ENCODE measurements at places on chromosomes 4 and X.

DNA sequence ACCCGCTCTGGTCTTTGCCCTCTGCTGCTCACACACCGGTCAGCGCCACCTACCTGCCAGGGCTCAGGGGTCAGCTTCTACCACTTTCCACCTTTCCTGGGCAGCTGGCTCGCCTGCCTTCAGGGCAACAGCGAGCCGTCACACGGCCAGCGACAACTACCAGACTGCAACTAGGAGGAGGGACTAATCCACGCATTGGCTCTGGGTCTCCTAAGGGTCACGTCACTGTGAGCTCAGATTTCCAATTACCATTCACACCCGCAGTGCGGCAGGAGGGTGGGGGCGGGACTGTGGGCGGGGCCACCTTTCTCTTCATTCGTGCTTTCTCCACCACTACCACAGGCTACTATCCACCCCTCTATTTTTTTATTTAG lies at the start of gene BEX5:
TSS of gene BEX5 (minus strand) at position 172 of the 374 bp plus-strand sequence. CDS start 1,712 bp downstream, outside the sequence.
- DNase-seq: peak; percentile 39

GRCh38 chrX:128250621-128251020 lies 198.4 kb upstream of the ACTRT1 start:
- no peak for DNase-seq

GRCh38 chrX:40170830-40171512 lies 73.2 kb upstream of the BCOR start:
- DNase-seq: no peak

DNA sequence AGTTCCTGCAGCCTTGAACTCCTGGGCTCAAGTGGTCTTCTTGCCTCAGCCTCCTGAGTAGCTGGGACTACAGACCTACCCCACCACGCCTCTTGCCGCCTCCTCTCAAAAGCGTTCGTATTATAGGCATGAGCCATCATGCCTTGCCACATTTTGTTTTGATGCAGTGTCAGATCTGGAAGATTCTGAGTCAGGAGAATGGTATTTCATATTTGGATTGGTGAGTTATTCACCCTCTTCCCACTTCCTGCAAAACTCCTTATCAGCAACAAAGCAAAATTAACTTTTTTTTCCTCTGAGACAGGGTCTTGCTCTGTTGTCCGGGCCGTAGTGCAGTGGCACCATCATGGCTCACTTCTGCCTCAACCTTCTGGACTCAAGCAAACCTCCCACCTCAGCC lies 29.6 kb downstream of the REST start:
- no peak for DNase-seq

DNA sequence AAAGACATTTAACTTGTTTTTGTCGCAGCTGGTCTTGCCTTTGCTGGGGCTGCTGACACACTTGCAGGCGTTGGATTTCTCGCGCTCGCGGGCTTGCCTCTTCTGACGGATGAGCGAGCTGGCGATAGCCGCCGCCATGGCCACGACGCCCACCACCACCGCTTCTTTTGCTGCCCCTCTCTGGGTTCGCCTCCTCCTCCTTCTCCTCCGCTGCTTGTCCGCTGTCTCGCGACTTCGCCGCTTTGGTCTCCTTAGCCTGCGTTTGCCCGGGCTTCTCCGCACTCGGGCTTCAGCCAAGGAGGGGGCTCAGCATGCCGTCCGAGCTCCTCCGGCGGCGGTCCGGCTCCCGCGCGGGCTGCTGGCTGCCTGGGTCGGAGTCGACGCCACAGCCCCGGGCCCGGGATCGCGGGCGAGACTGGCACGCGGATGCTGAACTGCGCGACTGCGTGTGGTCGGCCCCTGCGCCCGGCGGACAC lies 613 bp downstream of the FGF13 start:
- no peak for DNase-seq

- no peak for DNase-seq
Measured at GRCh38 chrX:130902446-130902782, 595 bp downstream of the ENOX2 start.

DNA sequence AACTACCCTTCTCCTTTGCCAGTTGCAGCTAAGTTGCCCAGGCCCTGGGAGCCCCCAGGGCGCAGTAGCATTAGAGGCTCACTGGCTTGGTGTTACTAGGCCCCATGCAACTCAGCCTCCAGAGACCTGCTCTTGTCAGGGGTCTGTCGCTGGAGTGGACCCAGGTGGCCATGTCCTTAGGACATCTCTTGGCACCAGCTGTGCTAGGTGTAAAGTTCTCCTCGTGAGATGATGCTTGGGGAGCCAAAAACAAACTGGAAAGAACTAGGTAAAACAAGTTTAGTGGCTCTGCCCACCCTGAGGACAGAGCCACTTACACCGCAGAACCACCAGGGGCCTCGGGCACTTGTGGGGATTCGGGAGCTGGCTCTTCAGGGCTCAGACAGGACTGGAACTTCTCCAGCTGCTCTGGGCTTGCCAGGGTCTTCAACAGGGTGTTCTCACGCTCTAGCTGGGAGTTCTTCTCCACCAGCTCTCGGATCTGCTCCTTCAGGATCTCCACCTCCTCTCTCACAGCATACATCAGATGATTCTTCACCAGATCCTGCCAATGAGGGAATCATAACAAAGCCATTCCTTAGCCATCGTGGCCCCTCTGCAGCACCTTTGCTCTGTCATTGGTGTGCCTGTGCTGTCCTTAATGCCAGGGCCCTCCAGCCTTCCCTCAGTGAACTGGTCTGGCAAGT lies 61.2 kb downstream of the TSC22D3 start:
- DNase-seq: no peak

DNA sequence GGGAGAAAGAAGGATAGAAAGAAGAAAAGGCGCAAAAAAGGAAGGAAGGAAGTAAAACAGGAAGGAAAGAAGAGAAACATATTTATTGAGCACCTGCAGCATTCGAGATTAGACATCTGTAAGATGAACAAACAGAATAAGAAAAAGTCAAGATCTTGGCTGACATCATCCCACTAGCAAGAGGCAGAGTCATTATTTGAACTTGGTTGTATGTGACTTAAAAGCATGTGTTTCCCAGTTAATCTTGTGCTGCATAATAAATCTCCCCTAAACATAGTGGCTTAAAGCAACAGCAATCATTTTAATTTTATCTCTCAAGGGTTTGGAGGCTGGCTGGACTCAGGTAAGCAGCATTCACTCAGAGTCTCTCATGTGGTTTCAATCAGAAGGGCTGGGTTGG lies 38.5 kb upstream of the COX7B2 start:
- DNase-seq: no peak

GRCh38 chr4:101183666-101184373 lies 163.5 kb downstream of the PPP3CA start:
- DNase-seq: no peak

DNA sequence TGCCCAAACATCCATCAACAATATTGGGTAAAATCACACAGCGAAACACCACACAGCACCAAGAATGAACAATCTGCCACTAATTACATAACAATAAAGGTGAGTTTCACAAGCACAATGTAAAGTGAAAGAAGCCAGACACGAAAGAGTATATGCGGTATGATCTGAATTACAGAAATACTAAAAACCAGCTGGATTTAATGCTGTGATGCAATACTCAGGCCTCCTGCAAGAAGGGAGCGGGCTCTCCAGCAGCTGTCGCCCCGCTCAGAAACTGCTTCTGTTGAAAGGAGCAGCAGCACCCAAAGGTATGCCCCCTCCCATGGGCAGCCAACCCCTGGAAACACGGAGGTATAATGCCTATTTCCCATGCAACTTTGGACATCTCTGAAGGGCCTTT lies 77.0 kb downstream of the PAPSS1 start:
- no peak for DNase-seq

- no peak for DNase-seq
Measured at GRCh38 chr4:139763672-139764071, 98.1 kb downstream of the MGST2 start.

DNA sequence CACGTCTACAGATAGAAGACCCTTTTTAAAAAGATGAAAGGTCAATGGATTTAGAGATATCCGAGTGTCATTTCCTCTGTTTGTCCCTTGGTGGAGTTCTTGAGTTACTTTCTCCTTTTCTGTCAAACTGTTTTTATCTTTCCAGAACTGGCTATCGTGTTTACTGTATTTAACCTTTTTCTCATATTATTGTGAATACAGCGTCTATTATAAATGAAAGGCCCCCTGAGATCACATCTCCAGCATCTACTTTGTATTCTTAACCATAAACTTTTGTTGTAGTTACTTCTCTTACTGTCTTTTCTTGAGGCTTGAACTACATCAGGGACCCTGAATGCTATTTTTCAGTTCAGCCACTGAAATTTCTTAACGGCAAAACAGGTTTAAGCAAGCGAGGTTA lies 4.0 kb upstream of the PCDH7 start:
- no peak for DNase-seq
